ENCODE measurements at places on chromosomes 13 and 19. TPM values are rescaled to one million over a fixed set of nuclear protein-coding genes. Genes with fewer than 3 reads are reported as not detected.

- no peak for DNase-seq
- H3K36me3 ChIP-seq, result peaks cover 3% of the 10 kb centered on the region
- no peaks in the 10 kb centered on the region for H3K27me3 ChIP-seq
- H3K4me1 ChIP-seq, result no peaks in the 10 kb centered on the region
- no peak overlapping the region for H3K4me3 ChIP-seq
Observed at GRCh38 chr19:3381701-3382372, 15.5 kb downstream of the NFIC start.

Gene PSG7
- total RNA-seq, result not detected

DNA sequence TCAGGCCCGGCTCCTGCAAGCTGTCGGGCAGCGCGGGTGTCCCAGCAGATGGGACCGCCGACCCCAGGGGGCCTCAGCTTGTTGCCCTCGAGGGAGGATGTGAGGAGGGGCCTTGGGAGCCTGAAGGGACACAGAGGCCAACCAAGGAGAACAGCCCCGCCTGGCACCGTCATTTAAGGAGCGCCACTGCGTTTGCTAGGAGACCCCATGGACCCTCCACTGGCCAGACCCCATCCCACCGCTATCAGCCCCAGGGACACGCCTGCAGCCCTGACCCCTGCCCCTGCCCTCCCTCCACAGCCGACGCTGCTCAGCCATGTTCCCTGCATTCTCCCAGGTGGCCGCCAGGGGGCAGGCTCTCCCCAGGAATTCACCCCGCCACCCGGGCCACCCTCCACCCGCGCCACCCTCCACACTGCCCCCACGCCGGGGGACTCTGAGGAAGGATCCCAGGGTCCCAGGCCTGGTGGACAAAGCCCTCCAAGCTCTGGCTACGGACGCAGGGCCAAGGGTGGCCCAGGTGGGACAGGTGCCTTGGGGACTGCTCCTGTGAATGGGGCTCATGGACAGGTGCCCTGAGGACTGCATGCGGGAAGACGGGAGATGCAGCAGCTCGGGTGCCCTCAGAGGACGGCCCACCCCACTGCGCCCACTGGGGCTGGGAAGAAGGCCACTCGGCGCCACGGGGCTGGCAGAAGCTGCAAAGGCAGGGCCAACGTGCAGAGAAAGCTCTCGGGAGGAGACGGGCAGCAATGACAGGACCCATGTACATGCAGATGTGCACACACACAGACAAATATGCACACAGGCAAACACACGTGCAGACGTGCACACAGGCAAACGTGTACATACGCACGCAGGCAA, 34.4 kb downstream of the PIP5K1C start:
- DNase-seq, result peak; percentile 94
- H3K27me3 ChIP-seq, result no peaks in the 10 kb centered on the region
- H3K36me3 ChIP-seq, result peaks cover 4% of the 10 kb centered on the region
- no peak overlapping the region for H3K27ac ChIP-seq
- H3K4me3 ChIP-seq, result no peak overlapping the region

DNA sequence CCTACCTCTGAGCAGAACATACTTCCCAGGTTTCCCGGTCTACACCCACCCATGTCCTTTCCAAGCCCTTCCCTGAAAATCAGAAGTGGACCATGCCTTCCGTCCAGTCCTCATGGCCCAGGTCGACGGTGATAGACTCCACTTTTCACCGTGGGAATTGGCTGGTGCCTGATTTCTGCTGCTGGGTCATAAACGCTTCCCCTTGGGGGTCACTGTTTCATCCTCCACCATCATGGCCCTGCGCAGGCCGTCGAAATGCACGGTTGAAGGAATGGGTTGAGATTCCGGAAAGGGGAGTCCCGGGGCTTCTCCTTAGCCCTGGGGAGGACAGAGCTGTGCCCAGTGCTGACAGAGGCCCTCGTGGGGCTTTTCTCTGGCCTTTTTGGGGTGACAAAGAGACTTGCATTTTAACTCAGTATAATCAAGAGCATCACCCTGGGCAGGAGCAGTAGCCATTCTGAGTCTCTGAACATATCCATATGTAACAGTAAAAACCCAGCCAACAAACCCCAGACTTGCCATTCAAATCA, 75.5 kb downstream of the SOX1 start:
- no peak for DNase-seq
- no peaks in the 10 kb centered on the region for H3K27me3 ChIP-seq
- no peaks in the 10 kb centered on the region for H3K36me3 ChIP-seq
- H3K27ac ChIP-seq, result no peak overlapping the region
- no peaks in the 10 kb centered on the region for H3K4me1 ChIP-seq
- no peak overlapping the region for H3K4me3 ChIP-seq

DNA sequence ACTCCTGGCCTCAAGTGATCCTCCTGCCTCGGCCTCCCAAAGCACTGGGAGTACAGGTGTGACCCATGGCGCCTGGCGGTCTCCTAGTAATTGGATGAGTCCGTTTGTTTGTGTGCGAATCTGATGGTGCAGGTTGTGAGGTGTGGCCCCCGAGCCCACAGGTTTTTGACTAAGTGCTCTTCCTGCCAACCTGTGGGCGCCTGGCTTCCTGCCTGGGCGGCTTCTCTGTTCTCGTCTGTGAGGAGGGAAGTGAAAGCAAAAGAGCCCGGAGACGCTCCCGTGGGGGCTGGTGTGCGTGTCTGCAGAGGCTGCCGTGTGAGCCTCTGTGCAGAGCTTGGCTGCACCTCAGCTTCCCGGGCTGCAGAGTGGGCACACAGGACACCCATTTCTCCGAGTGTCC, 10.0 kb downstream of the ARHGAP45 start:
- H3K27me3 ChIP-seq, result peaks cover 2% of the 10 kb centered on the region
- H3K36me3 ChIP-seq, result peaks cover 73% of the 10 kb centered on the region
- H3K27ac ChIP-seq, result peak overlapping the region; percentile 93
- H3K4me1 ChIP-seq, result peaks cover 43% of the 10 kb centered on the region

Gene ZNF576
- 15.3 TPM for total RNA-seq

Gene SPTBN4
- 0.51 TPM for total RNA-seq

GRCh38 chr13:44463759-44464158, 90.1 kb downstream of the SERP2 start:
- H3K4me1 ChIP-seq, result no peaks in the 10 kb centered on the region
- no peak for DNase-seq
- H3K27ac ChIP-seq, result no peak overlapping the region
- H3K27me3 ChIP-seq, result peaks cover 16% of the 10 kb centered on the region
- H3K4me3 ChIP-seq, result no peak overlapping the region
- no peaks in the 10 kb centered on the region for H3K36me3 ChIP-seq

Gene NLRP4
- total RNA-seq, result not detected
